ENCODE measurements at places on chromosomes 2 and 18.
A peak's percentile ranks its signal among the peaks of the same experiment; 100 is the strongest.

DNA sequence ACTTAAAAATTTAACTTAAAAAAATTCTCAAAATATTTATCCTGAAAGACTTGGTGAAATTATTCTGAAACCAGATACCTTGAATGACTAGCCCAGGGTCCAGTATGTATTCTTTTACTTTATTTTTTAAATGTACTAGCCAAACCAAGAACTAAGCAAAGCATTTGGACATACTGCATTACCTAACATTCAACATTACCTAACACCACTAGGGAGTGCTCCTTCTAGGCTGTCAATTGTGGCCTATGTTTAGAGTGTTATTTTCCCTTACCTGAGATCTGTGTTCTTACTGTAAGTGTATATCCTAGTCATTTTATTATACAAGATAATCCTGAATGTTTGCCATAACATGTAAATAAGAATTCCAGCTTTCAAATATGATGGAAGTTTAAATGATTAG lies 496.6 kb downstream of the PTPRM start:
- no peak for DNase-seq

DNA sequence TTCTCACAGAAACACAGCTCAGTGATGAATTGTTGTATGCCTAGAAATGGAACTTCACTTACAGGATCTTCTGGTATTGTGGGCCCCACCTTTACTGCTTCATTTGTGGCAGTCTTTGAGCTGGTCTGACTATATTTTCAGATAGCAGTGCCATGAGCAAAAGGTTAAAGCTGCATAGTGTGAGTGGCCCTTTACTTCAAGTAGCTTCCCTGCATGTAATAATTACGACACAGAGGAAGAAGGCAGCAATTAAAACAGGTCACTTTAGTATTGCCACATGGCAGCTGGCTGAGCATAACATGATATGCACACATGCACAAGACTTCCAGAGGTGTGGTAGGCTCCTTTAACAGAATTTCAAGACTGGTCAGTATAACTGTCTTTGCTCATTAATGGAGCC lies 426.3 kb upstream of the ZEB2 start:
- DNase-seq, result no peak

GRCh38 chr2:142914507-142915313 lies 37.2 kb downstream of the KYNU start:
- DNase-seq, result no peak

DNA sequence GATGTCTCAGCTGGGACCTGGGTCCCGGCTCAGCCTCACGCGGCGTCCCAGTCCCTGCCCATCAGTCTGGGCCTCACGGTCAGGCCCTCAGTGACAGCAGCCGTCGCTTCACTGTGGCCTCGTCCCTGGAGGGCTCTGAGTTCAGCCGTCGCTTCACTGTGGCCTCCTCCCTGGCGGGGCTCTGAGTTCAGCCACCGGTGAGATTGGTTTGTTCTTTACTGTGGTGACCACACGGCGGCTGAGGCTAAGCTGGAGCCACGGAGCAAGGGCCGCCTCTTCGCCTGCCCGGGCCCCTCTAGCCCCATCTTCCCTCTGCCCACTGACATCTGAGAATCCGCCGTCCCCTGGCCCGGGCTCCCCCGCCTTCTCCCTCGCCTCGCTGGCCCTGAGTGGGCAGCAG lies 51.2 kb downstream of the NFATC1 start:
- DNase-seq, result no peak

- no peak for DNase-seq
These were observed 108.2 kb downstream of the RTP5 start for GRCh38 chr2:241977557-241978300.

DNA sequence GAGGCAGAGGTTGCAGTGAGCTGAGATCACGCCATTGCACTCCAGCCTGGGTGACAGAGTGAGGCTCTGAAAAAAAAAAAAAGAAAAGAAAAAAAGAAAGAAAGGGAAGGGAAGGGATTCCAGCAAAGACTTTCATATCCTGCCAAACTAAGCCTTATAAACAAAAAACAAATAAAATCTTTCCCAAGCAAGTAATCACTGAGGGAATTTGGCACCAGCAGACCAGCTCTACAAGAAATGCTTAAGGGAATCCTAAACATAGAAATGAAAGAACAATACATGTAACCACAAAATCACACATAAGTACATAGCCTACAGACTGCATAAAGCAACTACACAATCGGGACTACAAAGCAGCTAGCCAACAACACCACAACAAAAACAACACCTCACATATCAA lies 79.1 kb downstream of the TRABD2A start:
- no peak for DNase-seq

DNA sequence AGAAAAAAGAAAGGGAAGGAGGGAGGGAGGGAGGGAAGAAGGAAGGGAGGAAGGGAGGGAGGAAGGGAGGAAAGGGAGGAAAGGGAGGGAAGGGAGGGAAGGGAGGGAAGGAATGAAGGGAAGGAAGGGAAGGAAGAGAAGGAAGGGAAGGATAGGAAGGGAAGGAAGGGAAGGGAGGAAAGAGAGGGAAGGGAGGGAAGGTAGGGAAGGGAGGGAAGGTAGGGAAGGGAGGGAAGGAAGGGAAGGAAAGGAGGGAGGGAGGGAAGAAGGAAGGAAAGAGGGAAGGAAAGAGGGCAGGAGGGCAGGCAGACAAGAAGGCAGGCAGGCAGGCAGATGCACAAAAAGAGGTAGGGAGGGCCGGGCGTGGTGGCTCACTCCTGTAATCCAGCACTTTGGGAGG lies 74.9 kb downstream of the THADA start:
- DNase-seq, result no peak

GRCh38 chr2:207334624-207335371 lies 169.1 kb upstream of the KLF7 start:
- peak; percentile 65 for DNase-seq

DNA sequence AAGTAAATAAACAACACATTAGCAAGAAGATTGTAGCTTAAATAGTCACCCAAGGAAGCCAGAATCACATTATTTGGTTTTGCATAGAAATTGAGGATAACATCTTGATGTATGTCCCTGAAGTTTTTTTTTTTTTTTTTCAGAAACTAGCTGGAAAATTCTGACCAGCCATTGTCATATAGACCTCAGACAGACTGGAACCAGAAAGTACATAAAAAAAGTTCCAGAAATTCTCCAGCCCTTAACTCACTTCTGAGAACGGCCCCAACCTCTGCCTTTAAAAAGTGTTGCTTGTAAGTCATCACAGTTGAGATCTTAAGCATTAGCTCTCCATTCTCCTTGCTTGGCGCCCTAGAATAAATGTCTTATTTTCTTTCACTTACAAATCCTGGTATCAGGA lies 350.5 kb downstream of the CCDC85A start:
- no peak for DNase-seq

GRCh38 chr2:203878063-203878462 lies 10.5 kb downstream of the CTLA4 start:
- DNase-seq, result no peak

DNA sequence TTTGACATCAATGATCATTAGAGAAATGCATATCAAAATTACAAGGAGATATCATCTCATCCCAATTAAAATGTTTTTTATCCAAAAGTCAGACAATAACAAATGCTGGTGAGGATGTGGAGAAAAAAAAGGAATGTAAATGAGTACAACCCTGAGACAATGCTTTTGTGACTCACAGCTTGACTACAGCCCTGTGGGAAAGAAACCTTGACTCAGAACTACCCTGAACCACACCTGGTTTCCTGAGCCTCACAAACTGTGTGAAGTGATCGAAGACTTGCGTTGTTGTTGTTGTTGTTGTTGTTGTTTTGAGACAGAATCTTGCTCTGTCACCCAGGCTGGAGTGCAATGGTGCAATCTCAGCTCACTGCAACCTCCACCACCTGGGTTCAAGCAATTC lies 266.6 kb upstream of the MYT1L start:
- DNase-seq, result no peak

DNA sequence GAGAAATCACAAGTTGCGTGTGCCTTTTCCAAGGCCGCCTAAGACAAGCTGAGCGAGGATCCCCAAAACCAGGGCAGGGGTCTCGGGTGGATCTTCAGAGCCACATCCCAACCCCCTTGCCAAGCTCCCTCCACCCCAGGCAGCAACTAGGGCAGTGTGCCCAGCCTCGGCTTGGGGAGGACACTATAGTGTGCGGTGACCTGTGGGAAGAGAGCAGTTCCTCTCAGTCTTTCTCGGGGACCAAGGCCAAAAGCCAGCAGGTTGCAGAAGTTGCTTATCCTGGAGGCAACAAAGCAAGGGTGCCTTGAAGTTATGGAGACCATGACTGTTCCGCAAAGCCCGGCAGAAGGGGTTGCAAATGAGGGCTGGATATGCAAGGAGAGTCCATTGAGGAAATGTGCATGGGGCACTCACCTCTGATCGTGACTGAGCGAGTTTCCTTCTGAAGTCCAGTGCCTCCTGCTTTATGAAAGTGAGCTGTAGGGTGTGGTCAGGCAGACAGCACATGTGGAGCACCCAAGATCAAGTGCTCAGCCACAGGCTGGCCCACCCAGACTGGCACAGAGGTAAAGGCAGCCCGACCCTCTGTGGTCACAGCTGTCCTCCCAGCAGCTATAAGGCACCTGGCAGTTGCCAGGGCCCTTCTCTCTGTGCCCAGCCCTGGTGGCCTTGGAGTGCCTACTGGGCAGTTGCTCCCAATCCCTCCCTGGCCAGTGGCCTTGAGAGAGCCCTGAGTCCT lies 260.5 kb downstream of the ATAD2B start:
- no peak for DNase-seq

GRCh38 chr2:113891265-113891959 lies 1.5 kb downstream of the ACTR3 start:
- no peak for DNase-seq

DNA sequence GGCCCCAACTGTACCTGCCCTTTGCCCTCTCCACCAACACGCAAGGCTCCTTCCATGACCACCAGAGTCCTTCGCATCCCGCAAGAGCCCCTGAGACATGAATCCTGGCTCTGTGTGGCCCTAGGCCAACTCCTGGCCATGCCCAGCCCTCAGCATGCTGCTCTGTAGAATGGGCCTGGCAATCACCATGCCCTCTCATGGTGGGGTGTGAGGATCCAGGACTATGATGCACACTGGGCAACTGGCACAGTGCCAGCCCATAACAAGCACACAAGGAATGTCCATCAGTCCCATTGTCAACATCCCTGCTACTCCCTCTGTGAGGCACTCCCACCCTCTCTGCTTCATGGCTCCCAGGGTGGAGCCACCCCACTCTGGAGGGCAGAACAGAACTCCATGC lies 44.7 kb downstream of the FER1L5 start:
- no peak for DNase-seq

GRCh38 chr2:240834377-240834975 lies 14.5 kb upstream of the KIF1A start:
- no peak for DNase-seq

DNA sequence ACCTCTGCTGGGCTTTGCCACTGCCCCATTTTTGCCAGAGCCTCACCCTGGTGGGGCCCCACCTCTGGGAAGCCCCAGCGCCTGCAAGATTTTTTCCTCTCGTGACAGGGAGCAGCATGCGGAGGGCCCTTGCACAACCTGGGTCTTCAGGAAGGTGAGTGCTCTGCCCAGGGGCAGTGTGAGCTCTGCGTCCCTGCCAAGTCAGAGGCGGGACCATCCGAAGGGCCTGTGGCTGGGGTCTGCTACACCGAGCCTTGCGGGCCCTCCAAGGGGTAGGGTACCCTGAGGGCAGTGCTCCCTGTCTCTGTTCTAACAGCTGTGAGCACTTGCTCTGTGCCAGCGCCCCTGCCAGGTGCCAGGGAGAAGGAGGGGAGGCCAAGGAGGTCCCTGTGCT lies 5.8 kb upstream of the ODC1 start:
- DNase-seq, result no peak

- DNase-seq, result no peak
These were observed 4.3 kb upstream of the HAAO start for GRCh38 chr2:42796427-42797248.

DNA sequence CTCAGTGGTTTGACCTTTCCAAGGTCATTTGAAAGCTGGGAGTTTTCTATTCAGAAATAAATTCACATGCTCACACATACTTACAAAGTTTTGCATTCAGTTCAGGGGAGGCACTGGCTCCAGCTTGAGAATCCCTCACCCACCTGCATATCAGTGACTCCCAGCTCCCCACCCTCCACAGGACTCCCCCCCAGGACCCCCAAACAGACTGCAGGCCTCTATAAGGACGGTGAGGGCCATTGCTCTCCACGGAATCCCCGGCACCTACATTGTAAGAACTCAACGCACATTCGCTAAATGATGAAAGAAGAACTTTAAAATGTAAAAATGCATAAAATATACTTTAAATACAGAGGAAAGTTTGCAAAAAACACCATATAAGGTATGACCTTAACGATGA lies 97.2 kb upstream of the TEX51 start:
- DNase-seq, result no peak

DNA sequence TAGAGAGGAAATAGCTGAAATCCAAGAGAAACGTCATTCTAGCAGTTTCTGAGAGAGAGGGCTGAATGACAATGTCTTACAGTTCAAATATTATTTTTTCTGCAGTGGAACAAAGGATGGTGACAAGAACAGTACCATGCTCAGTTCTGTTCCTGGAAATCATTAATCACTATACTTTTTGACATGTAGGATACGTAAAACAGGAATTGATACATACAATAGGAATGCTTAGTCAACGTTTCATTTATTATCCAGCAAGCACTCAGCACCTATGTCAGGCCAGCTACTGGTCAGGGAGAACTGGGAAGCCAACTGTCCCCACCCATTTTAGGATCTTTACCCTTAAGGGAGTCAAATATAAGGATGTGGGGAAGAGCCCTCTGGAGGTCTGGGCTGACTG lies 114.7 kb downstream of the DHRS9 start:
- no peak for DNase-seq

- DNase-seq, result peak; percentile 10
These were observed 586 bp downstream of the FNDC4 start for GRCh38 chr2:27494284-27494943.

- peak; percentile 36 for DNase-seq
These were observed 207.5 kb downstream of the SPP2 start for GRCh38 chr2:234257859-234258561.

- DNase-seq, result no peak
These were observed 104.6 kb upstream of the TEX51 start for GRCh38 chr2:126793885-126794613.

DNA sequence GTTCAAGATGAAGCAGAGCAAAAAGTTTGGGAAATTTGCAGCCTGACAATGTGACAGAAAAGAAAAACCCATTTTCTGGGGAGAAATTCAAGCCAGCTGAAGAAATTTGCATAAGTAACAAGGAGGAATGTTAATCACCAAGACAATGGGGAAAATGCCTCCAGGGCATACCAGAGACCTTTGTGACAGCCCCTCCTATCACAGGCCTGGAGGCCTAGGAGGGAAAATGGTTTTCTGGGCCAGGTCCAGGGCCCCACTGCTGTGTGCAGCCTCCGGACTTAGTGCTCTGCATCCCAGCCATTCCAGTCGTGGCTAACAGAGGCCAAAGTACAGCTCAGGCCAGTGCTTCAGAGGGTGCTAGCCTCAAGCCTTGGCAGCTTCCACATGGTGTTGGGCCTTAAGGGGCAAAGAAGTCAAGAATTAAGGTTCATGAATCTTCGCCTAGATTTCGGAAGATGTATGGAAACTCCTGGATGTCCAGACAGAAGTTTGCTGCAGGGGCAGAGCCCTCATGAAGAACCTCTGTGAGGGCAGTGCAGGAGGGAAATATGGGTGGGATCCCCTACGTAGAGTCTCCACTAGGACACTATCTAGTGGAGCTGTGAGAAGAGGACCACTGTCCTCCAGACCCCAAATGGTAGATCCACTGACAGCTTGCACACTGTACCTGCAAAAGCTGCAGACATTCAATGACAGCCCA lies 314.1 kb upstream of the TRIB2 start:
- no peak for DNase-seq
